Bone marrow (tissue), 2 donors: ENCODE measurements at places on chromosomes 12 and 14.

GRCh38 chr14:69547701-69548348 is 26.8 kb downstream of the CCDC177 start:
- DNase-seq, result no peak

DNA sequence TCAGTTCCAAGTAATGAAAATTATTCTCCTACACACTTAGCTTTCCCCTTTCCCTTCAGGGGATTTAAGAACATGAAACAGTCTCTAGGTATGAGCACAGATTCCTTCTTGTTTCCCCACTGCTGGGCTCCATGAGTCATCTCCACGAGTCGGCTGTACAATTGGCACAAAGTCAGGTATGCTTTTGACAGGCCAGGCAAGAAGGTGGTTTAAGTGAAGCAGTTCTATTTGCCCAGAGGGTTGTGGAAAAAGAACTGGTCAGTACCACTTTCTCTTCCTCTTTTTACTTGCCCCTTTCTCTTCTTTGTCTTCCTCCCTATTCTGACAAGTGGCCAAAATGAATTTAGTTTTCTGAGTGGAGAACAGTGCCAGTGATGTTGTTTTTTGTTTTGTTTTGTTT is 16.3 kb downstream of the DYNC1H1 start:
- no peak for DNase-seq

- DNase-seq, result no peak
Observed at GRCh38 chr14:92603309-92604242, 90.0 kb downstream of the RIN3 start.

- DNase-seq, result no peak
Observed at GRCh38 chr14:33567023-33567728, 383.7 kb downstream of the EGLN3 start.

GRCh38 chr12:56522411-56523193 is 982 bp downstream of the RBMS2 start:
- no peak for DNase-seq

- no peak for DNase-seq
Observed at GRCh38 chr12:10940389-10940788, 1.3 kb upstream of the TAS2R14 start.

DNA sequence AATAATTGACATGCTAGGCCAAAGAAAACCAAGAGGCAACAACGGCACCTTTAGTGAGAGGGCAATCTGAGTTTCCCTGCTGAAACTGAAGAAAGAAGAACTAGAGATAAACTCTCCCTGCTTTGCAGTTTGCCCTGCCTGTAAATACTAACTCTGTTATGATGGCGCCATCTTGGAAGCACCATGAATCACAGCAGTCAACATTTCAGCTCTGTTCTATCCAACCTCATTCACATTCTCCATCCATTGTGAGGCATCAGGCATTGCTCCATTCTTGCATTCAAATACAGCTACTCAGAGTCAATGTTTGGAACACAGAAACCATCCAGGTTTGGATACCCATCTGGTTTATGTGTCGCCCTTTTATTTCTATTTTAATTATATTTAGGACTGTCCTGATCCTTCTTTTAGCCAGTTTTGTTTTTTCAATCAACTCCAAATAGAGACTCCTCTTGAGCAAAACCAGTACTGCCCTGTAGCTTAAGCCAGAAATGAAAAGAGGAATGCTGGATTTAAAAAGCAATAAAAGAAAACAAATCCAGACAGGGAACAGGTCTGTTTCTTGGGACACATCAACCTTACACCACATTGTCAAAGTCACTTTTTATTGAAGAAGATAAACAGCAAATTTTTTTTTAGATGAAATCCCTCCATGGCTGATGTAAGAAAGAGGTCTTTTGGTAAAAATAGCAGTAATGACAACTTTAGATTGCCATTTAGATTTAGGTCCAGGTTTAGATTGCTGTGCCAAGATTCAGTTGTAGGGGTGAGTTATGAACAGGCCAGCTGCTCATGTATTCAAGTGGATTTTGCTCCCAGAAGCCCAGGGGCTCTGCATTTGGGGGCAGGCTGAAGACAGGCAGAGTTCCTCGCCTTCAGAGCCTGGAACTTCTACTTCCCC is 33.3 kb upstream of the PPM1A start:
- no peak for DNase-seq

DNA sequence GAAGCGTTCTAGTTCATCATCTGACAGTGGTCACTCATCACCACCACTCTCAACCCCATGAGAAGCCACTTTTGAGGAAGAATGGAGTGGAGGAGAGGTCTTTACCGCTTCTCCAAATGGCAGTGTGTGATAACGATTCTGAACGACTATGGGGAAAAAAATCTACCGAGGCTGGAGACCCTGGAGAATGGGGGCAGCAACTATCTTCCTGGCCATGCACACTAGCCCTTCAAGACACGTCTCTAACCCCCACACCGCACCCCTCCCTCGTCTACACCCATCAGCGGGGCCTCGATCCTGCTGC is 365 bp downstream of the ING4 start:
- no peak for DNase-seq

DNA sequence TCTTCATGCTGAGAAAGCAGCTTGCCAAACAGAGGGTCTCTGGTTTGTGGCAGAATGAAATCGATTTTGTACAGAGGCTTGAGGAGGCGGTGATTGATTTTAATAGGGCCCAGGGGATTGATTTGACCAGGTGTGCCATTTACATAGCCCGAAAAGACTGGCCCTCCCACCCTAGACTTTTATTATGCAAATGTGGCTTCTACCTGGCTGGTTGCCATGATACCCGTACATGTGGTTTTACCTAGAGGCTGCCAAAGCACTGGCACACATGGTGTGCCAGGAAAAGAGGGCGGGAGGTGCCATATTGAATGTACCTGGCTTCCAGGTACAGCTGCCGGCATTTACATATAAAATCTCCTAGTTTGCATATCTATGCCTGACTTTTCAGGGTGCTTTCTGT is 18.0 kb upstream of the GUCY2C start:
- no peak for DNase-seq

DNA sequence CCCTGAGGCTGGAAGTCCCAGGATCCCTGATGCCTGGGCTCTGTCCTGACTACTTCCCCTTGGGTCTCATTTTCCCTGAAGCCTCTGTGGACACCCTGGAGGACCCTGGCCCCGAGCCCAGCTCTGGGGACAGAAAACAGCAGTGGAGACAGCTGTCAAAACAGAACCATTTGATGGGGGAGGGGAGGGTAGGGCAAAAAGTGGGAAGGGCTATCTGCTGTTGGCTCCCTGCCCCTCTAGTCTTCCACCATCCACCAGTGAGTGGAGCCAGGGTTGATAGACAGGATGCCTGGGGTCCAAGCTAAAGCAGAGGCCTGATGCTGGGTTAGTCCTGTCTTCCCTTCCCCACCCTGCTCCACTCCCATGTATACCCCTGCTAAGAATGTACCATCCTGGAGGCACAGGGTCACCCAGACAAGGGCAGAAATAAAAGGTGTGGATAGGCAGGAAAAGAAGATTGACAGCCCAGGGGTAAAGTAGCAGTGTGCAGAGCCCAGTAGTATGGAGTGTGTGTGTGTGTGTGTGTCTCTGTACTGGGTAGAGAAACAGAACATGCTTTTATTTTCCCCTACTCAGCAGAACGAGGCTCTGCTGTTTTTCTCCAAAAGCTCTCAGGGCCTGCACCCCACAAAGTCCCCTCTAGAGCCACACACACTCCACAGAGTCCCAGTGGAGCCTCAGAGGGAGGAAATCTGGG is 9.8 kb downstream of the ZNF385A start:
- no peak for DNase-seq

DNA sequence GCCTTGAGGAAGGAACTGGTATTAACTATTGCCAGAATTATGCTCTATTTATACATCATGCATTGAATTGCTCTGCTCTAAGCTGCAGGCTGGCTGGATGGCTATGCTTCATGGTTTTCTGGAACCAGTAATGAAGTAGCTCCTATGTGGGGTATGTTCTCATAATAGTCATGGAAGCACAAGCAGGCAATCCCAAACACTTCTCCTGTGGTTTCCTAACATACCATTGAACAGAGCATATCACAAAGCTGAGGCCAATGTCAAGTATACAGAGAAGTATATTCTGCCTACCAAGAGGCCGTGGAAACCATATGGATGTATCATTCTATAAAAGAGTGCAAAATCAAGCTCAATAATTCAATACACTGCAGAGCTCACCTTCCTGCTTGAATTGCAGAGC is 1752.4 kb upstream of the FLRT2 start:
- DNase-seq, result no peak

- no peak for DNase-seq
Observed at GRCh38 chr12:57196956-57197355, 19.6 kb upstream of the NXPH4 start.

DNA sequence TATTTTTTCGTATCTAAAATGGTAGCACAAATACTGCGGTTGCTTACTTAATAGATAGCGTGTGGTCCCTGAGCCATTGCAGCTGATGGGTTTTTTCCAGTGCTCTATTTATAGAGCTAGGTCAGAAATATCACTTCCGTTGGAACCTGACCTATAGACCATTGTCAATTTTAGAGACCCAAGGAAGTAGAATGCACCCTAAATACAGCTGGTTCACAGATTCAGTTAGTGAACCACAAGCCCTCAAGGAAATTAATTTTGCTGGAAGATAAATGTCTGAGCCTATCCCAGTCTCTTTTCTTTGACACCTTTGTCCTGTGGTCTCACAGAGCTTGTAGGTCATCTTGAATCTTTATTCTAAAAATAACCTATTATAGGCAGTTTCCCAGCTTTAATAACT is 391.0 kb downstream of the ZFP36L1 start:
- DNase-seq, result no peak
